SIG-M5 (cell line): ENCODE measurements at places on chromosomes 12 and 14.

DNA sequence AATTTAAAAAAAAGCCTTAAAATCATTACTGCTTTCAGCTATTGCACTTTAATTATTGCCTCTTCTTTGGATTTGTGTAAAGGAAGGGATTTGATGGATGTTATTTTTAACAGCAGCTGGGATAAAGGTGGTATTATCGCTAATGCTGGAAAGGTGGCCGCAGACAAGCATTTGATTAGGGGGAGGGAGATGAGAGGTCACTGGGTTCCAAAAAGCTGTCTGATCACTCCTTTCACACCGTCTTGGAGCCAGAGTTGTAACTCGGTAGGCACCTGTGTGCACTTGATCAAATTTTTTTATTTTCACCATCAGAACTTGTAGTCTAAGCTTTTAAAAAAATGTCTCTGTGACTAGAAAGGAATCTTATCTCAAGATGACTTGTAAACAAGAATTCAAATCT lies 99.8 kb downstream of the AKAP6 start:
- no peak for DNase-seq

- DNase-seq: no peak
Measured at GRCh38 chr12:110940296-110940695, 19.9 kb upstream of the MYL2 start.

DNA sequence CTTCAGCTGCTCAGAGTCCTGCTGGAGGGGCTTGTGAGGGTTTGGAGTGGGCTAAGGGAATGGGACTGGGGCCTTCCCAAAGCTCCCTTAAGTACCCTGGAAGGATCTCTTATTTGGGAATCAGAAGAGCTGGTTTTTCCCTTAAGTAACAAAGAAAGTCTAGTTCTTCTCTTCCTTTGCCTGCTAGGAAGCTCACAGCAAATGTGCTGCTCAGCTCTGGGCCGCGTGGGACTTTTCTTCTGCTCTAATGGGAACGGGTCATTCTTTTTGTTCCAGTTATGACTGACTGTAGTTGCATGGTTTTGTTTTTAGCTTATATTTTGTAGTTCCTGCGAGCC lies 6.0 kb downstream of the KIF26A start:
- DNase-seq: no peak

- DNase-seq: no peak
Measured at GRCh38 chr14:63454436-63454835, 88.7 kb downstream of the PPP2R5E start.

- no peak for DNase-seq
Measured at GRCh38 chr12:80183939-80184338, 84.6 kb downstream of the OTOGL start.

DNA sequence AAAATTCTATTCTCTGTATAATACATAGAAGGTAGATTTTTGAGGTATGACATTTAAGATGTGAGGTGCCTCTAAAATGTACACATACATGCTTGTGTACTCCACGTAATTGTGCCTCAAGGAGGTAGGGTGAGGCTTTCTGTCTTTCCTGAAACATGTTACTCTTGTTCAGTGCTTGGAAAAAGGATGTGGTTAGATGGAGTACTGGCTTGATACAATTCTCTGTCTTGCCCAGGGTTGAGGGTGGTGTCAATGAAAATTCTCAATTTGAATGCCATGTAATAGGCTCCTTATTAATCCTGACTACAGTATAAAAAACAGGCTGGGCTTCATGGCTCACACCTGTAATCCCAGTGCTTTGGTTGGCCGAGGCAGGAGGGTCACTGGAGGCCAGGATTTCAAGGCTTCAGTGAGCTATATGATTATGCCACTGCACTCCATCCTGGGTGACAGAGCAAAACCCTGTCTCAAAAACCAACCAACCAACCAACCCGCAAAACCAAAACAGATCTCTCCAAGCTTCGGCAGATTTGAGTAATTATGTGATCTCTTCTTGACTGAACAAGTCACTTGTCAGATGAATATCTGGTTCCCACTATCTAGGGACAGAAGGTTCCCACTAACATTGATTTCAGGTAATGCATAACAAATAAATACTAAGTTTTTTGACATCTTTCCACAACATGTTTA lies 41.6 kb downstream of the RCOR1 start:
- no peak for DNase-seq

- no peak for DNase-seq
Measured at GRCh38 chr14:94903883-94904282, 134.0 kb upstream of the GSC start.

DNA sequence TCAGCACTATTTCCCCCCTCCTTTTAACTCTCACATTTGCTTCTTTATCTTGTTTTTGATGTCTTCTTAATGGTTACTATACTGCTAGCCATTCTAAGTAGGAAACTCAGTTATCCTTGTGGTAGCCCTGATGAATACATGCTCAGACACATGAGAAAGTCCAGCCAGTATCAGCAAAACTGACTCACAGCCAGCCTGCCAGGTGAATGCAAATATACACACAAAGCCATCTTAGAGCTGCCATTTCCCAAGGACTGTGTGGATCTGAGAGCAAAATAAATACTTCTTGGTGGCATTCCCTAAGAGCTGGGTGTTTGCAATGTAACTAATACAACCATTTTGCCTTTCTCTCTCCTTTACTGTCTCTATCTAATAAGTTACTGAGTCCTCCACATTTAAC lies 455.2 kb downstream of the CCER1 start:
- no peak for DNase-seq

DNA sequence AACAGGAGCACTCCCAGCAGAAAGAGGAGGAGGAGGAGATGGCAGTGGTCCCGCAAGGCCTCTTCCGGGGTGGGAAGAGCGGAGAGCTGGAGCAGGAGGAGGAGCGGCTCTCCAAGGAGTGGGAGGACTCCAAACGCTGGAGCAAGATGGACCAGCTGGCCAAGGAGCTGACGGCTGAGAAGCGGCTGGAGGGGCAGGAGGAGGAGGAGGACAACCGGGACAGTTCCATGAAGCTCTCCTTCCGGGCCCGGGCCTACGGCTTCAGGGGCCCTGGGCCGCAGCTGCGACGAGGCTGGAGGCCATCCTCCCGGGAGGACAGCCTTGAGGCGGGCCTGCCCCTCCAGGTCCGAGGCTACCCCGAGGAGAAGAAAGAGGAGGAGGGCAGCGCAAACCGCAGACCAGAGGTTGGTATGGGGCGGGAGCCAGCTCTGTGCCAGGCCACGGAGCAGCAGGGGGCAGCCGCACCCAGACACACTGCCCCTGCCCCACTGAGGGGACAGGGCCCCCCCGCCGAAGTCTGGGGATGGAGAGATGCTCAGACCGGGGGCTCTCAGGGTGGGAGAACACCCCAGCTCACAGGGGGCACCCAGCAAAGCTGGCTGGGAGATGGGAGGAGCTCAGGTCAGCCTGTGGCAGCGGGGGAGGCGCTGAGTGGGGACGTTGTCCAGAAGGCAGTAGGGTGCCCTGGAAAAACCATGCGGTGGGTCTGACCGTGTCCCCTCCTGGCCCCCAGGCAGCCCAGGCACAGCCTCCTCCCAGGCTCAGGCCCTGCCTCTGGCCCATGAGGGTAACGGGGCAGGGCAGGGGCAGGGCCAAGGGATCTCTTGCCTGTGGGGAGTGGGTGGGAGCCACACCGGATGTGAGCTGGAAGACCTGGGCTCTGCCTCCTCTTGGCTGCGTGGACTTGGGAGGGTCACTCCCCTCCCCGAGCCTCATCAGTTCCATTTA lies 9.8 kb downstream of the CHGA start:
- no peak for DNase-seq

- no peak for DNase-seq
Measured at GRCh38 chr12:18676996-18677588, 60.7 kb downstream of the PLCZ1 start.

DNA sequence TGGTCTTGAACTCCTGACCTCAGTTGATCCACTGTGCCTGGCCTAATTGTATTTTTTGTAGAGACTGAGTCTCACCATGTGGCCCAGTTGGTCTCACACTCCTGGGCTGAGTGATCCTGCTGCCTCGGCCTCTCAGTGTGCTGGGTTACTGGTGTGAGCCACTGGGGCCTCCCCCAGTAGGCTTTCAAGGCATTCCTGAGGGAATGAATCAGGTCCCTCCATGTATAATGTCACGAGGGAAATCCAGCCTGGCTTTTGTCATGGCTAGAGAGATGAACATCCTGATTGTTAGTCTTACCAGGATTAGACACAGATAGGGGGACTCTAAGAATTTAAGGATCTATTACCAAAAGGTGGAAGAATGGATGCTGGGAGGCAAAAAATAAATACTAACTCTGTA lies 51.9 kb downstream of the CPSF2 start:
- no peak for DNase-seq

DNA sequence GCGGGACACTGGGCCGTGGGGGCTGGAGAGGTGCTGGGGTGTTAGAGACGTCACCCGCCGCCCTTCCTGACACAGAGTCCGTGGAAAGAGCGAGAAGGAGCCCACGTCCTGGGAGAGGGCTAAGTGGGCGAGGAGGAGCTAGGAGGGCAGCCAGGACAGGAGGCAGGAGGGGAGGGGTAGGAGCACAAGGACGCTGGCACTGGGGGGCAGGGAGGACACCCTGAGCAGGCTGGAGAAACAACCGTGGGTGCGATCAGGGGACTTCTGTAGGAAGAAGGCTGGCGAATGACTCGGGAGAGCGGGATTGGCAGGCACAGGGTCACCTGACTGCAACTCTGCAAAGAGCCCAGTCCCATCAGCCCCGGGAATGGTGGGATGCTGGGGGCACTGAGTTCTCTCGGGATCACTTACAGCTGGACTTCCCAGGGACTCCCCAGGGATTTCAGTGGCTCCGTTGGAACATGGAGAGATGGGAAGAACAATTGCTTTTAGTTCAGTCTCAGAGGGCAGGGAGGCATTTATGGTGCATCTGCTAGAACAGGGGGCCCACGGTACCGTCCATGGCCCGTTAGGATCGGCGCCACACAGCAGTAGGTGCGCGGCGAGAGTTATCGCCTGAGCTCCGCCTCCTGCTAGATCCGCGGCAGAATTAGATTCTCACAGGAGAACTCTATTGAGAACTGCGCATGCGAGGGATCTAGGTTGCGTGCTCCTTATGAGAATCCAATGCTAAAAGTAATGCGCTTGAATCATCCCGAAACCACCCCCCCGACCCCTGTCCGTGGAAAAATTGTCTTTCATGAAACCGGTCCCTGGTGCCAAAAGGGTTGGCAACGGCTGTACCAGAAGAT lies 24.3 kb downstream of the UBR7 start:
- no peak for DNase-seq

GRCh38 chr12:32559434-32559833 lies 119.7 kb upstream of the DNM1L start:
- DNase-seq: no peak

DNA sequence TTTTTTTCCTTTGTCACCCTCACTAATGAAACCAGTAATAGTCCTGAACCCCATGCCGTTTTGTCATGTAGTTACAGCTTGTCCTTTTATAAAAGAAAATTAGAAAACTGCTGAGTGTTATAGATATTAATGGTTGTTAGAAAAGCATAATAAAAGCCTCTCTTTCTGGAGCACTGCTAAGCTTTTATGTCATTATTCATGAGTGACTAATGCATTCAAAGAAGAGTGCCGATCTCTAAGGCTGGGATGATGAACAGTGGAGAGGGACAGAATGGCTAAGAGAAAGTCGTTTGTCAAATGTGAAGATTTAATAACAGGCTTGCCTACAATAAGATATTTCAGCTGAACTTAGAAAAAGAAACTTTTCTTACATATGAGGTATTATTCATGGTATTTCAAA lies 121.6 kb downstream of the MGAT4C start:
- no peak for DNase-seq

DNA sequence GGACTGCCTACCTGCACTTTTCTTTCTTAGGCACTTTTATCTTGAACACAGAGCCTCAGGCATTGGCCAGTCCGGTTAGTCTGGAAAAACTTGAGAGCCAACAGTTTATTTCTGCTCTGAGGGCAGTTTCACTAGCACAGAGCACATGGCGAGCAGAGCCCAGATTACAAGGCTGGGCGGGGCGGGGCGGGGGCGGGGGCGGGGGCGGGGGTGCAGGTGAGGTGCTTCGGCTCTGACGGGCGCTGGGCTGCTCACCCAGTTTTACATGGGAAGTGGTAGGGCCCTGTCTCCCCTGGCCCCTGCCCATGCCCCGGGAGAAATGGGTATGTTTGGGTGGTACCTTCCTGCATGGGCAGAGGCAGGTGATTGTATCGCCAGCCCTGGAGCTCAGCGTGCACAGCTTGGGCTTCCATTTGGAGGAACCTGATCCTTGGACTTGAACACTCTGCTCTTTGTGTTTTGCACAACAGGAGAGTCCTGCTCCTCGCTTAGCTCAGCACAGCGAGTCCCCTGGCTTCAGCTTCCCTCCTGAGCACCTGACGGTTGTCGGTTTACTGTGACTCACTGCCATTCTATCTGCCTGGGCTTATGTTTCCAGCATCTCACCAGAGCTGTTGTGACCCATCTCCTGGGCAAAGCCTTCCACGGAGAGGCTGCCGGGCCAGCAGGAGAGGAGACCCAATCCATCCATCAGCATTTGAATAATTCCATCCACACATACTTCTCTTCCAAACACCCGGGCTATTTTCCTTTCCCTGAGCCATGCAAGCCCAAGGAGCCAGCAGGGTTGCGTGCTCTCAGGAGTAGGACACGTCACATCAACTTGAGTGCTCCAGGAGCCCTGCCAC lies 108.5 kb downstream of the ARF6 start:
- no peak for DNase-seq

GRCh38 chr12:72191761-72192160 lies 80.4 kb upstream of the TRHDE start:
- DNase-seq: no peak

GRCh38 chr12:3902921-3903320 lies 29.7 kb upstream of the PARP11 start:
- DNase-seq: no peak

DNA sequence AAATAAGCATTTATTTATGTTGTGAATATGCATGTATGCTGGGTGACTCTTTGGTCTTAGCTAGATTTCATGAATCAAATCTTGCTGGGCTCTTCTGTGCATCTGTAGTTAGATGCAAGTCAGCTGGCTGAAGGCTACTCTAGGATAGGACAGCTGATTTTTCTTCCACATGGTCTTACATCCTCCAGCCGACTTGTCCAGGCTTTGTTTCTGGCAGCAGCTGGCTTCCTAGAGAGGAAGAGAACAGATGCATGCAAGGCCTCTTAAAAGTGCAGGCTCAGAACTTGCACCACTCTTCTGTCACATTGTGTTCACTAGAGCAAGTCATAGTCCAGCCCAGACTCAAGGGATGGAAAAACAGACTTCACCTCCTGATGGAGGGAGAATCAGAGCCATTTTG lies 435.4 kb upstream of the STXBP6 start:
- DNase-seq: no peak

- DNase-seq: no peak
Measured at GRCh38 chr12:83172441-83172840, 485.7 kb downstream of the TMTC2 start.

DNA sequence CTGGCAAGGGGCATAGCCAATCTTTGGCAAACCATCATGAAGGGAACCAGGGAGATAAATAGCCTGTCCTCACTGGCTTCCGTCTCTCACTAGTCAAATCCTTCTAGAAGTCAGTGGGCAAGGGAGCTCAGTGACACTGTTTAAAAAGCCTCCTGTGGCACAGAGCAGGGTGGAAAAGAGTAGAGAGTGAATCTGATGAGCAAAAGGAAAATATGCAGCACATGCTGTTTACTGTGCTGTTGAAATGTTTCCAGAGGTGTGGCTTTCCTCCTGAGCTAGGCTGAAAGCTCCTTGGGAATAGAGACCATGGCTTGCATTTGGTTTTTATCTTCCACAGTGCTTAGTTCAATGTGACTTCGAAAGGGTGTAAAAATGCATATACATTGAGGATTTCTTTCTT lies 7.7 kb upstream of the DYRK2 start:
- no peak for DNase-seq

GRCh38 chr14:54330876-54331275 lies 65.9 kb upstream of the CDKN3 start:
- no peak for DNase-seq

- no peak for DNase-seq
Measured at GRCh38 chr14:57848786-57849185, 17.1 kb downstream of the SLC35F4 start.

- DNase-seq: no peak
Measured at GRCh38 chr14:85531141-85531586, 1.2 kb downstream of the FLRT2 start.
